ELF-1 (cell line): ENCODE measurements at places on chromosomes 5 and 9.

DNA sequence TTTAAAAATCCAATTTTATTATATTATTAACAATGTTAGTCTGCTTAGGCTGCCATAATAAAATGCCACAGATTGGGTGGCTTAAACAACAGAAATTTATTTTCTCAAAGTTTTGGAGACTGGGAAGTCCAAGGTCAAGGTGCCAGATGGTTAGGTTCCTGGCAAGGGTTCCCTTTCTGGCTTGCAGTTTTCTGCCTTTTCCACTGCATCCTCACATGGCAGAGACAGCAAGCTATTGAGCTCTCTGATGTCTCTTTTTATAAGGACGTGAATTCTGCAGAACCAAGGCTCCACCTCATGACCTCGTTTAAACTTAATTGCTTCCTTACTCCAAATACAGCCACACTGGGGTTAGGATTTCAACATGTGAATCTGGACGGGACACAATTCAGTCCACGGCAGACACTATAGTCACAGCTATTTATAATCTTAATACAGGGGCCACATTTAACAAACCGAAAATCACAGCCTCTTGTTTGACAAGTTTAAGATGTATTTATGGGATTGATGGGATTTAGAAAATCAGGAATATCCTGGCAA lies 174.9 kb upstream of the PUM3 start:
- DNase-seq = no peak

GRCh38 chr5:170917113-170917512 lies 55.3 kb downstream of the RANBP17 start:
- no peak for DNase-seq

- no peak for DNase-seq
These were observed 712 bp upstream of the HSPA4 start for GRCh38 chr5:133051061-133051541.

DNA sequence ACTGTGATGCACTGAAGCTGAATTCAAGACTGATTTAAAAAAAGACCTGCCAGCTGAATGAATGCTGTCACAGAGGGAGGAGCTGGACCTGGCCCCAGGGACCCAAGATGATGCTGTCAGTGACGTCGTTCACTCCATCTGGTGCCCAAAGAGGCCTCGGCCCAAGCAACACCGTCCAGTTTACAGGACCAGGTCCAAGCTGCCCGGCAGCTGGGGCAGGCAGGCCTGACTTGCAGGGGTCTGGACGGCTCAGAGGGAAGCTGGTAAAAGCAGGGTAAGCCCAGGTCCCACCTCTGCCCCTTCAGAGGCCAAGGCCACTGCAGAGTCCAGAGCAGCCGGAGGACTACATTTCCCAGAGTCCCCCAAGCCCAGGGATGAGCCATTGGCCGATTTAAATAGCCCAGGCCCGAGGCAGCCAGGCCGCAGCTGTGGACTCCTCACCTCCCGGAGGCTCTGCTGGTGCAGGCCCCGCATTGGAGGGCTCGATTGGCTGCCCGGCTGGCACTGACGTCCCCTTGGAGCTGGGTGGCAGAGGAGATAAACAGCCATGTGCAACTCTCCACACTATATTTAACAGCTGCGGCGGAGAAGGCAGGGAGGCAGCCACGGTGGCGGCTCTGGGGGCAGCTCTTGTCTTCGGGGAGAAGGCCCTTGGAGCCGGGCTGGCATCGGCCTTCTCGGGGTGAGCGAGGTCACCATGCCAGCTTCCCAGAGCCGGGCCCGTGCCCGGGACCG lies at the start of gene PLPP7:
TSS of gene PLPP7 (plus strand) at position 423 of the 735 bp plus-strand sequence. CDS start at position 698, 275 bp downstream.
- DNase-seq = peak; percentile 62

DNA sequence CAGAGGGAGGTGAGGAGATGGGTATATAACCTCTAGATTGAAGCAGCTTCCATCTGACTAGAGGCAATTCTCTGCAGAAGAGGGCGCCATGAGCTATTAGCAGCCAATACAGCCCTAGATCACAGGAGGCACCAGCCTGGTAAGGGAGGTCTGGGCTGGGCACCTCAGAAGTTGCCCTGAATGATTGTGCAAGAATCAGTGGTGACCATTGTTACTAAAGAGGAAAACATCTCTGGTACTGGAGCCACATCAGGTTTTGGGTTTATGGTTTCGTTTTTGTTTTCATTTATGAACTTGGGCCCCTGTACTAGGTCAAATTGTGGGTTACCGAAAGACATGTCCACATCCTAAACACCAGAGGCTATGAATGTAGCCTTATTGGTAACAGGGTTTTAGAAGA lies 342.0 kb downstream of the MLLT3 start:
- DNase-seq = no peak

DNA sequence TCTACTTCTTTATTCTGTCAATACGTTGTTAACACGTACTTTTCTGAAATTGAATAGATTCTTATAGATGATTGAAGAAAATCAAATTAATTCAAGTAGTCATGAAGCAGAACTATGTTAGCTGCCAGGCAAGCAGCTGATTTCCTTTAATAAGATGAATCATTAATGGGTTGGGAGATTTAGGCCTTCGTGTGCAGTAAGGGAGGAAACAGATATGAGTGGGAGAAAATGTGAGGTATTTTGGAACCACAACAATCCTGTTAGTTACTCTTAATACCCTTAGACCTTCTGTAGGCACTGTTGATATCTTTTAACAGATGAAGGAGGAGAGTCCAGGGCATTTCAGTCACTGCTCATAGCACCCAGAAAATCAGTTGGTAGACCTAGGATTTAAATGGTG lies 121.0 kb downstream of the AOPEP start:
- no peak for DNase-seq

DNA sequence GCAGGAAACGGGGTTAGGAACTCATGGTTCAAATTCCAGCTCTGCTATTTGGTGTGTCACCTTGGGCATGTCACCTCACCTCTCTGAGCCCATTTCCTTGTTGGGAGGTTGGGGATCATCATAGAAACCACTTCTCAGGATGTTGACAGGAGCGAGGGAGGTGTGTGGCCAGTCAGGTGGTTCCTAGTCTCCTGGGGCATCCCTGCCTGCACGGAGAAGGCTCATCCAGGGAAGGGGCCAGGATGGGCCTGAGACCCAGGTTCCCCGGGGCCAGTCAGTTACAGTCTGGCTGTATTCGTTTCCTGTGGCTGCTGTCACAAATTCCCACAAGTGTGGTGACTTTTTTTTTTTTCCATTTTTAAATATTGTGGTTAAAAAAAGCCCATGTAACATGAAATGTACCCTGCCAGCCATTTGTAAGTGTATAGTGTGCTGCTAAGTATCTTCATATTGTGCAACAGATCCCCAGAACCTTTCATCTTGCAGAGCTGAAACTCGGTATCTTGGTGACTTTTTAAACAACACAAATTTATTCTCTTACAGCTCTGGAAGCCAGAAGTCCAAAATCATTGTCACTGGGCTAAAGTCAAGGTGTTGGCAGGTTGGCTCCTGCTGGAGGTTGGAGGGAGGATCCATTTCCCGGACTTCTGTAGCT lies 78.7 kb upstream of the UNC5A start:
- DNase-seq = no peak

- DNase-seq = no peak
These were observed 76.3 kb upstream of the PCSK1 start for GRCh38 chr5:96509316-96509715.

DNA sequence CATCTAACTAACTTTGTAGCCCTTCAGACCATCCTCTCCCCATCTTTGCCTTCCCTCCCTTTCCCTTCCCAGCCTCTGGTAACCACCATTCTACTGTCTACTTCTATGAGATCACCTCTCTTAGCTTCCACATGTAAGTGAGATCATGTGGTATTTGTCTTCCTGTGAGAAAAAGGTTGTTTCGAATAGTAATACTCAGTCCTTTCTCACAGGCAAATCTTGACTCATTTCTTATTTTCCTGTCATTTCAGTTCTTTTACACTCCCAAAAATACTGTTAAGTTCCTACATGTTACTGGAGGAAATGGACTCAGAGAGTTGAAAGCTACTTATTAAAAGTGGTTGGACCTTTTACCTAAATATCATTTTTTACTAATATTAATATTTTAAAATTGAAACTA lies 82.1 kb downstream of the SLF1 start:
- no peak for DNase-seq

DNA sequence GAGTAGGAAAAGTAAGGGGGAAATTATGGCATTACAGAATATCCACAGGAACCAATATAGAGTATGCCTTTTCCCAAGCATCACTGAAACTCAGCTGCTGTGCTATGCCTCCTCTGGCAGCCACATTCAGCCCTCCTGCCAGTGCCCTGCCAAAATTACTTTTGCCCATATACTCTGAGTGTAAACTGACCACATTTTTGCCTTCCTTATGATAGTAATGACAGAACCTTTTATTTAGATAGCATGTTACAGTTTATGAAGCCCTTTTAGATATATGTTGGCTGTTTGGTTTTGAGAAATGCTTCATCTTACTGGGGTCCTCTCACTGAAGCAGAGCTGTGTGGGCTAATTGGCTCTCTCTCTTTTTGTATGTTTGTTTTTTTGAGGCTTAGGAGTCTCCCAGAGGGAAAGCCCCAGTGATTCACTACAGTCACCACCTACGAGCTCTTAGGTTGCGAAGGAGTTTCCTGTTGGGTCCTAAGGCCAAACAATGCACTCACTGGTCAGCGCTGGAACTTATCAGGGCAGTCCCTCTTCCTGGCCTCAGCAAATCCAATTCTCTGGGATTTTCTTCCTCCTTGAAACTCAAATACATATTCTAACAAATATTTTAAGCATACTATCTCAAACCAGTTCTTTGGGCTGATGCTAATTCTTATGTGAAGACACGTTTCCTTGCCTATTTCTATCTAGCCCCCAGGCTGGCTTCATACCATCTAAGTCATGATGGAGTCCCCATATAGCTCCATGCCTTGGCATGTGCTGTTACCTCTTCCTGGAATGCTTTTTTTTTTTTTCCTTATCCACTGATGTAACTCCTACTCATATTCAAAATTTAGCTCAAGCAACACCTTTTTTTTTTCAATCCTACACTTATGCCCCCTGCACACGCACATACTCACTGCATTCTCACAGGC lies 3.7 kb downstream of the PHF24 start:
- no peak for DNase-seq

DNA sequence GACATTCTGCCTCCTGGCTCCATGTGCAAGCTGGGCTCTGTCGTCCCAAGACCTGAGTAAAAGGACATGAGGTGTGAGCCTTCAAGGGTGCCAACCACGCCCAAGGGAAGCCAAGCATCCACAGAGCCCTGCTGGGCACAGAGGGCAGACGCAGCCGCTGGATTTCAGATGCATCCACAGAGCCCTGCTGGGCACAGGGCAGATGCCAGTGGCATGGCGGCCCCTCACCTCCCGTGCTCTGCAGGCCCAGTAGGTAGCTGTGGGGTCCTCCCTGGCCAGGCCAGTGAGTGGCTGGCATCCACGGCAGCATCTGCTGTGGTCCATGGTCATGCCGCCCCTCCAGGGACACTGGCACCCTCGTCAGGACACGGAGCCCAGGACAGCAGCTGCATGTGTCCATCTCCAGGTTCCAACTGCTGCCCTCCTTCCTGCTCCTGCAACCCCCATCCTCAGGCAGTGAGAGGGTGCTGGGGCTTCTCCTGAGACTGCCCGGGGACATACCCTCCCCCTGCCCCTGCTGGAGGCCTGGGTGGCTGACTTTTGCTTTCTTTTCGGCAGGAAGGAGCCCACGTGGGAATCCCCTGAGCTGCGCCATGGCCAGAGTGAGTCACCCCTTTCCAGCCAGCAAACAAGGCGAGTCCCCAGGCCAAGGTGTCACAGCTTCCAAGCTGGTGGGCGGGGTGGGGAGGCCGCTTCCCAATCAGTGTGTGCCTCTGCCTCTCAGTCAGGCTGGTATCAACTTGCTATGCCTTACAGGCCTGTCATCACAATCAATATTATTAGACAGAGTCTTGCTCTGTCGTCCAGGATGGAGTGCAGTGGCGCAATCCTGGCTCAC lies 4.0 kb upstream of the TRAF2 start:
- peak; percentile 75 for DNase-seq

GRCh38 chr5:172380987-172381643 lies 73.2 kb downstream of the SH3PXD2B start:
- DNase-seq = no peak

GRCh38 chr5:37834542-37835379 lies 5.1 kb downstream of the GDNF start:
- peak; percentile 60 for DNase-seq

DNA sequence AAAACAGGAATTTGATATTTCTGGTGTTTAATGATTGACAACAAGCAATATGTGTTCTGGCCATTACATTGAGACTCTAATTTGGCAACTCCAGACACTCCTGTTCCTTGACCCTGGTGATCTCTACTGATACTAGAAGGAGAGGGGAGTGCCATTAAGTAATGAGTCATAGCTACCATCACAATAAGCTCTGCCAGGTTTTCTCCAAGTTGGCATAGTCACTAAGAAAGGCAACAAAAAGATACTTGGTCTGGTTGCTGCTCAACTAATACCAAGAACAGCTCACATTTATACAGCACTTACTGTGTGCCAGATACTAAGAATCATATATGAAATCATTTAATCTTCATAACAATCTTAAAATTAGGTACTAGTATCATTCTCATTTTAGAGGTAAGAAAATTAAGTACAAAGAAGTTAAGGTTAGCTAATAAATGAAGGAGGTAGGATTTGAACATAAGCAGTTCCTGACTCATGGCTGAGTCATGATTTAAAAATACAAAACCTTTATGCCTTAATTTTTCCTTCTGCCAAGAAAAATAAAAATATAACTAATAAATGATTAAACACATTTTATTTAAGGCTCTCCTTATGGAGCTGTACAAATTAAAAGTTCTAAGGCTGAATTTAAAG lies 19.9 kb upstream of the PRXL2C start:
- DNase-seq = no peak

DNA sequence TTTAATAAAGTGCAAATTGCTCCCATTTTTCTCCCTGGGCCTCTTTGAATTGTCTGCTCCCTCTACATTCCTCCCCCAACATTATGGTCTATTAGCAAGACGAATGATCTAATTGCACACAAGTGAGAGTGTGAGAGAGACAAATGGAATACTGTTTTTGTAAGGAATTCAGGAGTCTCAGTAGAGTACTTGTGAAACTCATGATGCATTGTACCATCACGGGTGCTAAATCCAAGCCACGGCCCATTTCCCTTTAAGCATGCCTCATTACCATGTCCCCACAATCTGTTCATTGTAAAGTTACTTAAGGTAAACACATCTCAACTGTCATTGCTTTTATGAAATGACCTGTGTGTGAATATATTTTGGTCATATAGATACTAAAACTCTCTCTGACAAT lies 62.8 kb downstream of the CD180 start:
- no peak for DNase-seq
